ENCODE measurements at places on chromosomes 6 and 20.
A peak's percentile ranks its signal among the peaks of the same experiment; 100 is the strongest.

DNA sequence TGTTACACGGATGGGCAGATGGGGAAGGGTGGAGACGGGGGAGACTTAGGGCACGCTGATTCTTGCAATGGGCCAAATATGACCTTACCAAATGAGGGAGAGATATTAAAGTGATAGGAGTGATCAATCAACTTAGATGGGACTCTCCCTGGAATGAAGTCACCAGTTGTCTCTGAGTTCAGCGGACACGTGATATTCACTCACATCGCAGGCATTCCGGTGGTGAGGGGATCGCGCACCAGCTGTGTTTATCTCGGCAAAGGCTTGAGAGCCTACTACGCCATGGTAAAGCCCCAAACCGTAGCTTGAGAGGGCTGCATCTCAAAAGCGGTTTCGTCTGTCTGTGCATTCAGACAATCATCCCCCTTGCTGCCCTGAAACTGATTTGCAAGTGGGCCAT lies 5.5 kb downstream of the BMP7 start:
- H3K27ac ChIP-seq = no peak overlapping the region
- H3K4me3 ChIP-seq = no peak overlapping the region
- no peaks in the 10 kb centered on the region for H3K4me1 ChIP-seq
- H3K27me3 ChIP-seq = peaks cover 86% of the 10 kb centered on the region

- no peak overlapping the region for H3K27ac ChIP-seq
- no peaks in the 10 kb centered on the region for H3K36me3 ChIP-seq
- DNase-seq = no peak
- H3K4me1 ChIP-seq = no peaks in the 10 kb centered on the region
- H3K4me3 ChIP-seq = no peak overlapping the region
- H3K27me3 ChIP-seq = no peaks in the 10 kb centered on the region
Observed at GRCh38 chr6:105779110-105779509, 307.0 kb upstream of the PRDM1 start.

DNA sequence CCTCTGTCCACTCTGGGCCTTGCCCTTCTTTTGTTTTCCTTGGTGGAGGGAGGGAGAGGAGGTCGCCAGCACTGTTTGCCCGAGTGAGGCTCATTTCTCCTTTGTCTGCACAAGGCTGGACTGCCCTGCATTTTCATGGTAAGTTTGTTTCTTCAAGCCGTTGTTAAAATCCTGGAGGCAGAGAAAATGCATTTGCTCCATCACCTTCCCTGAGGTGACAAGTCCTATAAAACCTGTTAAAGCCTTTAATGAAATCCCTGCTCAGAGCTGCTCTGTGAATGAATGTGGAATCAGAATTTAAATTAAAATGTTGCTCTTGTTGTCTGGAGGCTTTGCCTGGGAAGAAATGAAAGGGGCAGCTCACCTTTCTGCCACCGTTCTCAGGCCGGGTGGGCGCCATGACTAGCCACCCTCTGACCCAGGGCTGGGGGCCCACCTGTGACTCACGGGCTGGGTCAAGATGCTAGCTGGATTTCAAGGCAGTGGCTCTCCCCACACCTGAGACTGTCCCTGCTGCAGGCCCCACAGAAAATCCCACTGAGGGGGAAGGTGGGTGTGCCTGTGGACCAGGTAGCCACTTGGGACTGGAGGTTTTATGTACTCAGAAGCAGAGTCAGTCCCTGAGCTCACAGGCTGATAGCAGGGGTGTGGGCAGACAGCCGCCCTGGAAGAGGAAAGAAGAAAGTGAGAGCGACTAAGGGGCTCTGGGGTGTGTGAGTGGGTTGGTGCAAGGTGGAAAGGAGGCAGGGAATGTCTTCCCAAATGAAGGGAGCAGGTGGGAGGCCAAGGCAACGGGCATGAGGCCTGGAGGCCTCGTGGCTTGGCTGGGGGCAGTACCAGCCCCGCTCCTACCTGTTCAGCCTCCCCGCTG lies 24.0 kb upstream of the MYT1 start:
- H3K4me1 ChIP-seq = no peaks in the 10 kb centered on the region
- no peak for DNase-seq
- no peak overlapping the region for H3K27ac ChIP-seq

DNA sequence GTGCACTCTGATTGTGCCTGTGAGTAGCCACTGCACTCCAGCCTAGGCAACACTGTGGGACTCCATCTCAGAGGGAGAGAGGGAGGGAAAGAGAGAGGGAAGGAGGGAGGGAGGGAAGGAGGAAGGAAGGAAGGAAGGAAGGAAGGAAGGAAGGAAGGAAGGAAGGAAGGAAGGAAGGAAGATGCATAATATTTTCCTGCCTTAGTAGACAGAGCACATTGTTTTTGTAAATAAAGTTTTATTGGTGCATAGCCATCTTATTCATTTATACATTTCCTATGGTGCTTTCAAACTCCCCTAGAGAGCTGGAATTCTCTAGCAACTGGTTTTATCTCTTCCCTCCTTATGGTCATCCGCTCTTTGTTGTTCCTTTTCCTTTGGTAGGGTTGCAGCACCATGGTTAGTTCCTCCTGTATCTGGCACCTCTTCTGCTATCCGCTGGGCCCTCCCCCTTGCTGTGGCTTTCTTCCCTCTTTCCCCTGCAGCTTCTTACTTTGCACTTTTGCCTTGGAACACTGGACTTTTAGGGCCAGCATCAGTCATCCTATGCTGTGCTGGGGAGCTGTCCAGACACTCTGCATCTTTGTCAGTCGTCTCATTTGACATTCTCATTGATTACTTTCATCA lies 20.2 kb downstream of the GPR6 start:
- H3K4me3 ChIP-seq = no peak overlapping the region
- H3K36me3 ChIP-seq = no peaks in the 10 kb centered on the region
- no peaks in the 10 kb centered on the region for H3K4me1 ChIP-seq
- no peak for DNase-seq
- peaks cover 3% of the 10 kb centered on the region for H3K27me3 ChIP-seq

DNA sequence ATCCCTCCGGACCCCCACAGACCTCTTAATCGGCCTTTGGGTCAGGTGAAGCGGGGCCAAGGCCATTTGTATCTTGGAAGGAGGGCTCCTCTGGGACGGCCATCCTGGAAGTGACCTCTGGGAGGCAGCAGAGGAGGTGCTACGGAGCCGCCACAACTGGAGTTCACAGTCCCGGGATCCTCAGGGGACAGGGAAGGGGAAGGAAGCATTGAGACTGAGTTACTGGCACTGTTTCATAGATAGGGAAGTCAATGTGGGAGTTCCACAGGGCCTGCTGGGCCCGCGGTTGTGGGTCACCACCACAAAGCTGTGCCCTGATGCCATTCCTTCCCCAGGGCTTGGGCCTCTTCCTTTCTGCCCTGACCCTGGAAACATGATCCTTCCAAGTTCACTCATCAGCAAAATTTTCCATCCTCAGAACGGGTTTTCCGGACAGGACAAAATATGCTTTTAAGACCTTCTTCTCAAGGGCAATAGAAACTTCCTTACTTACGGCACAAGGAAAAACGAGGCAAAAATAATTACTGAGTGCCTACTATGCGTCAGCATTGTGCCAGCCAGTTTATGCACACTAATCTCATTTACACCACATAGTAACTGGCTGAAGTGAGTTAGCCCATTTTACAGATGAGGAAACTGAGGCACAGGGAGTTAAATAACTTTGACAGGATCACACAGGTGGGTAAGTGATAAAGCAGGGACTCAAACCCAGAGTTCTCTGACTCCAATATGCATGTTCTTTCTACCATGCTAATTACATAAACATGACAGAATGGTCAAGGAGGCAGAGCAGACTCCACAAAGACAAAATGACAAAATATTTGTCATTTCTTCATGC lies 143.8 kb downstream of the UNC5CL start:
- H3K27ac ChIP-seq = no peak overlapping the region
- H3K4me3 ChIP-seq = no peak overlapping the region
- no peaks in the 10 kb centered on the region for H3K27me3 ChIP-seq
- no peaks in the 10 kb centered on the region for H3K36me3 ChIP-seq
- H3K4me1 ChIP-seq = peaks cover 13% of the 10 kb centered on the region
- peak; percentile 42 for DNase-seq

- H3K27ac ChIP-seq = no peak overlapping the region
- H3K4me1 ChIP-seq = no peaks in the 10 kb centered on the region
- H3K27me3 ChIP-seq = no peaks in the 10 kb centered on the region
Observed at GRCh38 chr6:106869203-106869602, 105.3 kb downstream of the CD24 start.

DNA sequence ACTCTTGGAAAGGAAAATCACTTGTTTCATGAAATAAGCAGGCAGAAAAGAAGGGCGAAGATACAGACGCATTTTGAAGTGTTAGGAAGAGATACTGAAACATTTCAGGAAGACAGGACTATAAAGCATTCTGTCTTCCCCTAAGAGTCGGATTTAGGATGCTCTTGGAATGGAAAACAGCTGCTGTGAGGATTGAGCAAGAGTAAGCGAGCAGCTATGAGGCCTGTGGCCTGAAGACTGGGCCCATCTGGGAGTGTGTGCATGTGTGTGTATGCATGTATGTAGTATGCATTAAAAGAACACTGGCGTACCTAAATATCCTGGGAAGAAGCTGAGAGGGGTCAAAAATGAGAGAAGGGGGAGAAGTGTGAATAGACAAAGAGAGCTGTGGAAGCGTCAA lies 83.6 kb downstream of the SIM1 start:
- H3K36me3 ChIP-seq = no peaks in the 10 kb centered on the region
- no peak overlapping the region for H3K27ac ChIP-seq
- peaks cover 5% of the 10 kb centered on the region for H3K4me1 ChIP-seq
- no peaks in the 10 kb centered on the region for H3K27me3 ChIP-seq

DNA sequence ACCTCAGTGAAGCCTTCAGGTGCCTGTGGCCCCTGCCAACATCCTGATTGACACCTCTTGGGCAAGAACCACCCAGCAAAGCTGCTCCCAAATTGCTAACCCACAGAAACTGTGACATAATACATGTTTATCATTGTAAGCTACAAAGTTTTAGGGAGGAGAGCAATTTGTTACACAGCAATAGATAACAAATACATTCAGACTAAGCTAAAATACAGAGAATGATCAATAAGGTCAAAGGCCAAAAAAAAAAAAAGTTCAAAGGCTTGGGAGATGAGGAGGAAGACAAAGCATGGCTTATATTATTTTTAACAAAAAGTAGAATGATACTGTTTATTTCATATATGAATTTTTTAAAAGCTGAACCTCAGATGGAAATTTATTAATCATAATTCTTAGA lies 105.9 kb downstream of the ID4 start:
- no peaks in the 10 kb centered on the region for H3K4me1 ChIP-seq
- no peaks in the 10 kb centered on the region for H3K36me3 ChIP-seq
- H3K4me3 ChIP-seq = no peak overlapping the region
- H3K27ac ChIP-seq = no peak overlapping the region
- no peak for DNase-seq
- H3K27me3 ChIP-seq = no peaks in the 10 kb centered on the region

GRCh38 chr20:13567663-13568062 lies 71.1 kb downstream of the TASP1 start:
- H3K4me3 ChIP-seq = no peak overlapping the region
- H3K27me3 ChIP-seq = no peaks in the 10 kb centered on the region
- H3K4me1 ChIP-seq = peaks cover 6% of the 10 kb centered on the region

DNA sequence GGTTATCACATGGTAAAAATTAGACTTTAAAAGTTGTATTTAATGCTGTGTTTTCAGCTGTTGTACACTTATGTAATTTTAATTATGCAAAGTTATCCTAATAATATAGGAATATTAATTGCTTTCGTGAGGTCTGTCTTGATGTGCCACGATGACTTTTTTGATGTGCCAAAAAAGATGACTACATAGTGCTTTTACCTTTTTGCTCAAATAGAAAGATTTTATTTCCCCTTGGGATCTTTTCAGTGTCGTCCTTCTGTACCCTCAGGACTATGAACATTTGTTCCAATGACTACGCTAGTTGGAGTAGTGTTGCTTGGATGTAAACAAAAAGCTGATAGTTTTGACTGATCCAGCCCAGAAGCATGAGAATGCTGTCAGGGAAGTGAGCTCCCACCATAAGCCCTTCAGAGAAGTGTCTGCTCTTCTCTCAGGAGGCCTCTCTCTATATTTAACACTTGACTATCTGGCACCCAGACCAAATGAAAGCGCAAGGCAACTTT lies 1.2 kb upstream of the CD164 start:
- H3K36me3 ChIP-seq = peaks cover 8% of the 10 kb centered on the region
- H3K4me3 ChIP-seq = peak overlapping the region; percentile 87
- H3K27me3 ChIP-seq = no peaks in the 10 kb centered on the region
- peaks cover 28% of the 10 kb centered on the region for H3K4me1 ChIP-seq
- peak overlapping the region; percentile 99 for H3K27ac ChIP-seq
- DNase-seq = no peak

GRCh38 chr6:108117427-108118358 lies 43.2 kb upstream of the OSTM1 start:
- H3K27me3 ChIP-seq = peaks cover 94% of the 10 kb centered on the region
- peak overlapping the region; percentile 82 for H3K4me3 ChIP-seq
- no peak overlapping the region for H3K27ac ChIP-seq
- peak; percentile 57 for DNase-seq
- peaks cover 22% of the 10 kb centered on the region for H3K4me1 ChIP-seq

DNA sequence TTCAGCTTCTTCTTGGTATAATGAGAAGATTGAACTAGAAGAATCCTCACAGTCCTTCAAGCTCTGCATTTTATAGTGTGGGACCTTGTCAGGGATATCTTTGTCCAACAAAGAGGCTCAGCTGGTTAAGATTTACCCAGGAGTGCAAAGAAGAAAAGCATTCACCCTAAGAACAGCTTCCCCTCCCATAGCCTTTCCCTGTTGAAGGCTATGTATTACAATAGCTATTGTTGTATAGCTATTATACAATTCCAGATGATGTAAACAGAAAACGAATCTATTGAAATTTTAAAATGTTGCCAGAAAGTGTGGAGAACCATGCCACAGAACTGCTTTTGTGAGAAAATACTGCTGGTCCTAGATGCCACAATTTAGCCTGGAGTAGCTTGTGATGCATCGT lies 85.5 kb upstream of the CNKSR3 start:
- H3K36me3 ChIP-seq = no peaks in the 10 kb centered on the region
- no peaks in the 10 kb centered on the region for H3K27me3 ChIP-seq
- H3K4me3 ChIP-seq = no peak overlapping the region
- no peak for DNase-seq
- no peaks in the 10 kb centered on the region for H3K4me1 ChIP-seq

DNA sequence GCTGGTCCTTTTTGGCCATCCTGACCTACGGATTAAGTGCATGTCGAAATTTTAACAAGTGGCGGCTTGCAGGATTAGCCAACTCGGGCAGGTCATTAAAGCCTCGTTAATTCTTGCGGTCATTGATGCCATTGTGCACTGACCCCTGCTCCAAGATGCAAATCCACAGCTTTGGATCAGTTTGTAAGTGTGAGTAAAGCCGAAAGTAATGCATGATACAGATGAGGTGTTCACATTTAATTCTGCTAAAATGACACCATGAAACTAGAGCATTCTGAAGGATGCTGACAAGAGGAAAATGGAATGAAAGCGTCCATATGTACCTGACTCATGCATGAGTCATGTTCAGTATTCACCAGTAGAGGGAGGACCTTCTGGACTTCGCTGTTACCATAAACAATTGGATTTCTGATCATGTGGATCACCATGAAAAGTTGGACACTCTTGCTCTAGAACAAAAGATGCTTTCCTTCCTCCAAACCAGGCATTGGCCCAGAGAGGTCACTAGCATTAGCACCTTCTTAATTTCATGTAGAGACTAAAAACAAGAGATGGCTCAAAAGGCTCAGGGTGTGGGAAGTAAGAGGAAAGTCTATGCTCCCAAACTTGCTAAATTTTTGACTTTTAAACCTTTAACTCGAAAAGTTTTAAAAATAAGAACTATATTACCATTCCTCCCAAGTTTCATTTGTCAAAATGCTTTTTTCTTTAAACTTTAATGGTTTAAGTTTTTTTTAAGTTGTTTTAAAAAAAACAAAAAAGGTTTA lies 48.0 kb downstream of the MUC22 start:
- no peak overlapping the region for H3K4me3 ChIP-seq
- no peak for DNase-seq
- no peak overlapping the region for H3K27ac ChIP-seq
- no peaks in the 10 kb centered on the region for H3K27me3 ChIP-seq
- H3K36me3 ChIP-seq = no peaks in the 10 kb centered on the region
- no peaks in the 10 kb centered on the region for H3K4me1 ChIP-seq

GRCh38 chr6:108998485-108998884 lies 96.2 kb downstream of the SESN1 start:
- H3K27me3 ChIP-seq = no peaks in the 10 kb centered on the region
- no peak for DNase-seq
- H3K4me3 ChIP-seq = no peak overlapping the region
- peaks cover 83% of the 10 kb centered on the region for H3K4me1 ChIP-seq
